ENCODE measurements at places on chromosomes 5 and 9. TPM values are rescaled to one million over a fixed set of nuclear protein-coding genes. Genes with fewer than 3 reads are reported as not detected.

- H3K27ac ChIP-seq = no peak overlapping the region
- H3K36me3 ChIP-seq = no peaks in the 10 kb centered on the region
- peaks cover 11% of the 10 kb centered on the region for H3K4me1 ChIP-seq
- H3K4me3 ChIP-seq = no peak overlapping the region
- no peaks in the 10 kb centered on the region for H3K27me3 ChIP-seq
Measured at GRCh38 chr5:8209500-8209899, 340.6 kb downstream of the MTRR start.

GRCh38 chr5:1662559-1663085 lies 137.0 kb downstream of the MRPL36 start:
- H3K4me3 ChIP-seq = no peak overlapping the region
- H3K4me1 ChIP-seq = peaks cover 22% of the 10 kb centered on the region
- H3K27me3 ChIP-seq = peaks cover 40% of the 10 kb centered on the region
- no peak for DNase-seq
- no peaks in the 10 kb centered on the region for H3K36me3 ChIP-seq

DNA sequence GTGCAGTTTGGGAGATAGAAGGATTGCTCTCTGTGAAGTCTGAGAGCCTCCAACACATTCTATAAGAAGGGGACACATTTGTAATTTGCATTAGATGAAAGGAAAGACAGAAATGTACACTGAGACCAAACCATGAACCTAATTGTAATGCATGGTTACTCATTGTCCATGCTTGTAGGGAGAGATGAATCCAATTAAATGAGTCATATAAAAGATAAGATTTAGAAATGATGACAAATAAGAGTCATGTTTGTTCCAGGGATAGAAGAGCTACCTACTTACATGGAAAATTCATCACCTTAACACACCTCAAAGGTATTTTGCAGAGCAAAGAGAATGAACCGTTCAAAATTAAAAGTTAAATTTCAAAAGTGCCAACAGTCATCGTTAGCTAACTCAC lies 85.1 kb downstream of the FBXL7 start:
- H3K27me3 ChIP-seq = no peaks in the 10 kb centered on the region
- peaks cover 7% of the 10 kb centered on the region for H3K4me1 ChIP-seq
- H3K27ac ChIP-seq = no peak overlapping the region

DNA sequence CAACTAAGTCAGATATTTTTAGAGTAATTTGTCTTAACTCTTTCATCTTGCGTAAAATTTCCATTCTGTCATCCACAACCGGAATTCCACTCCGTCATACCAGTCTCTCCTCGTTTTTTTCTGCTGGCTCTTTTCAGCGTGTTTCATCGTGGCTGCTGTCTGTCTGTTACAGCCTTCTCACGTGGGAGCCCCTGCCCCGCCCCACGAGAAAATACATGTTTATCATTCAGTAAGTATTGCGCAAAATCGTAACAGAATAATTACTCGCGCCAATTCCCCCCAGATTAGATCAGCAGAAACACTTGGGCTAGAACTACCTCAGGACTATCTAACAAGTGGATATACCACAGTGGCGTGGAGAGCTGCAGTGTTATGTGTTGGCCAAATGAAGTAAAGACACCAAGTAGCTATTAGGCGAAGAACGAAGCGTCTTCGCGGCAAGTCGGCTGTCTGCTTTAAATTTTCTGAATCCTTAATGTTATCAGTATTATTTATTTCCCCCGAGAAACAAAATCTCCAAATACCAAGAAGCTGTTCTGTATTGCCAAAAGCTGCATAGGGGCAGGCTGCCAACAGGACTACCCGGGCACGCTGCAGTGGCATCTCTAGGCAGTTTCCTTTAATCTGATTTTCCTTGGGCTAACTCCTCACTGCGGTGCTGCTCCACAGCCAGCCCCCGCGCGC lies 566 bp upstream of the FOCAD start:
- no peak overlapping the region for H3K27ac ChIP-seq
- H3K36me3 ChIP-seq = peaks cover 3% of the 10 kb centered on the region
- H3K4me1 ChIP-seq = peaks cover 38% of the 10 kb centered on the region
- no peaks in the 10 kb centered on the region for H3K27me3 ChIP-seq
- peak; percentile 8 for DNase-seq

GRCh38 chr9:89051421-89052025 lies 60.3 kb downstream of the S1PR3 start:
- no peaks in the 10 kb centered on the region for H3K27me3 ChIP-seq
- H3K36me3 ChIP-seq = peaks cover 13% of the 10 kb centered on the region
- no peak overlapping the region for H3K4me3 ChIP-seq
- no peak overlapping the region for H3K27ac ChIP-seq
- no peak for DNase-seq
- peaks cover 8% of the 10 kb centered on the region for H3K4me1 ChIP-seq

- peaks cover 20% of the 10 kb centered on the region for H3K4me1 ChIP-seq
- DNase-seq = no peak
- H3K27me3 ChIP-seq = no peaks in the 10 kb centered on the region
- H3K27ac ChIP-seq = no peak overlapping the region
- H3K36me3 ChIP-seq = no peaks in the 10 kb centered on the region
- no peak overlapping the region for H3K4me3 ChIP-seq
Measured at GRCh38 chr5:179139936-179140235, 79.7 kb downstream of the ZNF354C start.

DNA sequence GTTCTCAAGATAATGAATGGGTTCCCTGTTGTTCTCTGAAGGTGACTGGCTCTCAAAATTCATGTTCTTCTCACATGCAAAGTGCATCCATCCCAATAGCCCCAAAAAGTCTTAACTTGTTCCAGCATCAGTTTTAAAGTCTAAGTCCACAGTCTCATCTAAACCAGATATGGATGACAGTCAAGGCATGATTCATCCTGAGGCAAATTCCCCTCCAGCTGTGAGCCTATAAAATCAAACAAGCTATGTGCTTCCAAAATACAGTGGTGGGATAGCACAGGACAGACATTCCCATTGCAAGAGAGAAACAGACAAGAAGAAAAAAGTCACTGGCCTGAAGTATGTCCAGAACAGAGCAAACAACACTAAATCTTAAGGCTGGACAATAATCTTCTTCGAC lies 25.4 kb downstream of the FBXO10 start:
- H3K27ac ChIP-seq = no peak overlapping the region
- H3K27me3 ChIP-seq = no peaks in the 10 kb centered on the region
- no peaks in the 10 kb centered on the region for H3K4me1 ChIP-seq
- H3K36me3 ChIP-seq = no peaks in the 10 kb centered on the region

- no peak for DNase-seq
- no peaks in the 10 kb centered on the region for H3K36me3 ChIP-seq
- H3K4me1 ChIP-seq = no peaks in the 10 kb centered on the region
- H3K4me3 ChIP-seq = no peak overlapping the region
Measured at GRCh38 chr5:1264211-1264610, 30.7 kb downstream of the TERT start.

DNA sequence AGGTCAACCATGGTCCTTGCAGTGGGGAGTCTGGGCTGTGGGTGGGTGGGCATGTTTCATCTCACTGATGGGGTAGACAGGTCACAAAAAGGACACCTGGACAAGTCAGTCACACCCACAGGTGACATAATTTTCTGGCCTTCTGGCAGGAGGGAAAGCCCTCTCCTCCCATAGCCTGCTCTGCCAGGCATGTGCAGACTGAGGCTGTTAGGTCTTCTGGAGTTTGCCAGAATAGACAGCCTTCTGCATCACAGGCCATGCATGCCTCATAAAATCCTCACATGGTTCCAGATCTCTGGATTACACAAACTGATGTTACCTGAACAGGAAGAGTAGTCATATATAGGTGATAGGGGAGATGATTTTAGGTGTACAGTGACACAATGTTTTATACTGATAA lies 49.1 kb downstream of the ARHGAP26 start:
- peaks cover 5% of the 10 kb centered on the region for H3K4me1 ChIP-seq
- no peaks in the 10 kb centered on the region for H3K27me3 ChIP-seq
- DNase-seq = no peak
- H3K36me3 ChIP-seq = no peaks in the 10 kb centered on the region
- no peak overlapping the region for H3K4me3 ChIP-seq

DNA sequence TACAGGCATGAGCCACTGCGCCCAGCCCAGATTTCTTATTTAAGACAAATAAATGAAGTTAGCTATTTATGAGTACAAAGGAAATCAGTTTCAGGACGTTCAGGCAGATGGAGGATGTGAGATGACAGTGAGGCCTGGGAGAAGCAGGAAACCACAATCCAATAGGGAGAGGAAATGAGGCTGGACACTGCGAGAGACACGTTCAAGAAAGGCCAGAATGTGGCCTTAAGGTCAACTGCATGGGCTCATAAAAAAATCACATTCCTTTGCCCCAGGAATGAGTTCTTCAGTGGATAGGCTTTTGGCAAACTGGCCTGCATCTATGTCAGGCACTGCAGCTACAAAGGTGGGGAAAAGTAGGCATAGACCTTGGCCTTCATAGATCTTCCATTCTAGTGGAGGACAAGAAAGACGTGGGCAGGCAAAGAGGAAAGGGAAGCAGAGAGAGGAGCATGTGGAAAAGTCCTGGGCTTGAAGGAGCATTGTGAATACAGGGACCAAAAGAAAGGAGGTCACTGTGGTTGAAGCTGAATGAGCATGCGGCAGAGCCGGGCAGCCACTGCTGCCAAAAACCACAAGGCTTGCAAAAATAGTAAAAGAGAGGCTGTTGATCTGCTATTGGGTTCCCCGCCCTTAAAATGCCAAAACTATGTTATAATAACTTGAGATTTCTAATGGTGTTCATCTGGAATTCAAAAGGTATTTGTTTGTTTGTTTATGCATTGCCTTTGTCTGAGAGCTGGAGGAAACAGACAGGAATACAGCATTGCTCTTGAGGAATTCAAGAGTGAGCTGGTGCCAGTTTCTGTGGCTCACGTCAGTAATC lies 133.0 kb downstream of the GNA14 start:
- no peak for DNase-seq
- no peaks in the 10 kb centered on the region for H3K36me3 ChIP-seq
- no peak overlapping the region for H3K27ac ChIP-seq
- H3K4me3 ChIP-seq = no peak overlapping the region
- H3K27me3 ChIP-seq = no peaks in the 10 kb centered on the region

DNA sequence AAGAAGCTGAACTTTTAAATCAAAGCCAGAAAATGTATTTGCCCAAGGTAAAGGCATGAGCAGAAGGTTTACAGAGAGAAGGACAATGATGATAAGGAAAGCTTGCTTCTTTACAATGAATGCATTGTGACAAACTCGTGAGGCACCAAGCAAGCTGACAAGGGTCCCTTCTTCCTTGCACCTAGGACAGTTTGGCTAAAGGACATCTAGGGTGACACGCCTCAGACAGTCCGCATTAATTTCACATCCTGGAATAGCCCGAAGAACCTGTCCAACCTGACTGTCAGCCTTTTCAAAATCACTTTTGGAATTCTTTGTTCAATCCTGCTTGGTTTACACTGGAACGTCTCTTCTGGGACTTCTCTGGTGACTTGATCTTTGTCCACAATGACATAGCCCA lies 146.4 kb upstream of the MAP3K1 start:
- no peak overlapping the region for H3K27ac ChIP-seq
- H3K4me3 ChIP-seq = no peak overlapping the region
- H3K36me3 ChIP-seq = no peaks in the 10 kb centered on the region
- peaks cover 24% of the 10 kb centered on the region for H3K4me1 ChIP-seq
- DNase-seq = no peak

- H3K27me3 ChIP-seq = peaks cover 65% of the 10 kb centered on the region
- DNase-seq = no peak
- H3K4me1 ChIP-seq = no peaks in the 10 kb centered on the region
- no peaks in the 10 kb centered on the region for H3K36me3 ChIP-seq
- no peak overlapping the region for H3K4me3 ChIP-seq
Measured at GRCh38 chr5:136030252-136030651, 1.5 kb downstream of the TGFBI start.

DNA sequence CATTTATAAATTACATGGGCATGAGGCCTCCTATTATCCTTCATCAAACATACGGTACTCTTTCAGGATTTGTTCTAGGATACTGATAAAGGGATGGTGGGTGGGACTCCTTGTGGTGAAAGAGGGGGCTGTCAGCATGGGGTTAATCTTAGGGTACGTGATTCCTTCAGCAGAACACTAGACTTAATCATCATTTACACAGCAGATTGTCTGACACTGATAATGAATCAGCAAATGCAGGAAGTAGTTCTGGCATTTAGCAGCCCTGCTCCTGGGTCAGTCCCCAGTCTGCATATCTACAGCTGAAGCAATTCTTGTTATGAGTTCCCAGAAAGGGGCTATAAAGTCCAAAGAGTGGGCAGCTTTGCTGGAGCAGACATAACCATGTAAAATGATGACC lies 384.6 kb downstream of the SPOCK1 start:
- peaks cover 2% of the 10 kb centered on the region for H3K27me3 ChIP-seq
- H3K27ac ChIP-seq = no peak overlapping the region
- H3K4me3 ChIP-seq = no peak overlapping the region
- H3K36me3 ChIP-seq = peaks cover 5% of the 10 kb centered on the region

DNA sequence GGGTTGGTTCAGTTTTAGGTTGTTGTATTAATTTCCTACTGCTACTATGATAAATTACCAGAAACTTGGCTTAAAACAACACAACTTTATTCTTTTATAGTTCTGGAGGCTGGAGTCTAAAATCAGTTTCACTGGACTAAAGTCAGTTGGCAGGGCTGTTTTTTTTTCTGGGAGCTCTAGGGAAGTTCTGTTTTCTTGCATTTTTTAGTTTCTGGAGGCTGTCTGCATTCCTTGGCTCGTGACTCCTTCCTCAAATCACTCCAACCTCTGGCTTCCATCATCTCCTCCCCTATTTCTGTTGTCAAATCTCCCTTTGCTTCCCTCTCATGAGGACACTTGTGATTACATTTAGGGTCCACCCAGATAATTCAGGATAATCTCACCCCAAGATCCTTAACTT lies 51.3 kb upstream of the SUB1 start:
- H3K4me1 ChIP-seq = peaks cover 15% of the 10 kb centered on the region
- H3K36me3 ChIP-seq = no peaks in the 10 kb centered on the region

DNA sequence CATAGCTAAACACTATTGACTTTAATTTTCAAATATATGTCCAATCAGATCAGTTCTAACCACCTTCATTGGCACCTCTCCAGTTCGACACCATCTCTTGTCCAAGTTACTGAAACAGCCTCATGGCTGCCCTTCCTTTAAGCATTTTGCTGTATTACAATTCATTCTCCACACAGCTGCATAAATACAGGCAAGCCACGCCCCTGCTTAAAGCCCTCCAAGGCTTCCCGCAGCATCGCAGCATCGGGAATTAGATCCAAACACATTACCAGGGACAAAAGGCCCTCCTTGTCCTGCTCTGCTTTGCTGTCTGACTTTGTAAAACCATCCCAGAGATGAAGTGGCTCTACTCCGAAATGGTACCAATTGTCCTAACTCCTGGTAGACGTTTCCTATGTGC lies 75.1 kb upstream of the RAI14 start:
- H3K4me3 ChIP-seq = no peak overlapping the region
- no peaks in the 10 kb centered on the region for H3K27me3 ChIP-seq
- no peak for DNase-seq
- H3K36me3 ChIP-seq = no peaks in the 10 kb centered on the region
- H3K27ac ChIP-seq = peak overlapping the region; percentile 16
- H3K4me1 ChIP-seq = peaks cover 8% of the 10 kb centered on the region

SLC6A3 gene
- 0.16 TPM for total RNA-seq

CCDC192 gene
- total RNA-seq = 1.3 TPM

FCN1 gene
- not detected for total RNA-seq

BTNL9 gene
- not detected for total RNA-seq

PLCXD3 gene
- total RNA-seq = 0.07 TPM

Measured in neural crest cell (in vitro differentiated cells).